ENCODE measurements at places on chromosomes 12 and 14.
A peak's percentile ranks its signal among the peaks of the same experiment; 100 is the strongest.

DNA sequence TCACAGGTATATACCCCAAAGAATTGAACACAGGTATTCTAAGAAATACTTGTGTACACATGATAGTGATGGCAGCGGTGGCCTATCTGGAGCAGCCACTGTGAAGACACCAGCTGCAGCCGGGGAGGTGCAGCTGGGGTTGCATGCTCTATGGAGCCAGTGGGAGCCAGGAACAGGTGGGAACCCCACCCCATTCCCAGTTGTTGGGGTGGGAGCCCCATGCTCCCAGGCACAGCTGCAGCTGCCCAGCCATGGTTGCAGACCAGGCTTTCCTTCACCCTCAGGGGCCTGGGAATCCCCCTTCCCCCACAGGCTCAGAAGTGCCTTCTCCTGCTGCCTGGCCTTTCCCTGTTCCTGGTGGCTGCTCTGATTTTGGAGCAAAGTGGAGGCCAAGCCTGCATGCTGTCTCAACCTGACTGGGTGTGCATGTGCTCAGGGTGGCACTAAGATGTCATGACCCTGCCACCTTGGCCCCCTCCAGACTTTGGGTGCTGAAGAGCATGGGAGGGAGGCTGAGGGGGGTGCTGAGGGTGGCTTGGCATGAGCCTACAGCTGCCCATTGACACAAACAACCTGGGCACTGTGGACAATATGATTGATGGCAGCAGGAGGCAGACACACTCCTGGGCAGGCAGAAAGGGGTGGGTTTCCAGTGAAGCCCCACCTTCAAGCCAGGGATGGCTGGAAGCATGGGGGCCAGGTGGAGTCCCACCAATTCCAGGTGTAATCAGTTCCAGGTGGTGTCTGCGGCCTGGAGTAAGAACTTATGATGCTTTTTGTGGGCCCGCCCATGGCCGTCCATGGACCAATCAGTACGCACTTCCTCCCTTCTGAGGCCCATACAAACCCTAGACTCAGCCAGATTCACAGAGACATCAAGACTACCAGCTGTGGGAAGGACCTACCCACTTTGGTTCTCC, 234.7 kb downstream of the ADGRD1 start:
- no peak for DNase-seq

GRCh38 chr12:4293966-4294505, 20.5 kb downstream of the CCND2 start:
- no peak for DNase-seq

DNA sequence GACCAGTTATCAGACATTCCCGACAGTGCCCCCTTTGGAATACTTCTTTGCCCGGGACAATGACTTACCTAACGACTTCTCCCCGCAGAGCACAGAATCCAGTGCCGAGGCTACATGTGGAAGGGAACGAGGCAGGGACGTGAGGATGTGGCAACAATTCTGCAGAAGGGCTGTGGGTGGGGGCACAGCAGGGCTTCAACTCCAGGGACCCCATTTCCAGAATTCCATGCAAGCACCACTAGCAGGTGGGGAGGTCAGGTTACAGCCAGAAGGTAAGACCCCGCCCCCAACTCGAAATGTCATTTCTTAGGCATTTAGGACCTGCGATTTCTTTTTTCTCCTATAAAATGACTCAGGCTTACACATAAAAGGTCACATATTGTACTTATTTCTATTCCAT, 207.9 kb downstream of the TMEM132C start:
- DNase-seq = no peak

- DNase-seq = no peak
Observed at GRCh38 chr14:91569301-91569700, 59.2 kb upstream of the PPP4R3A start.

DNA sequence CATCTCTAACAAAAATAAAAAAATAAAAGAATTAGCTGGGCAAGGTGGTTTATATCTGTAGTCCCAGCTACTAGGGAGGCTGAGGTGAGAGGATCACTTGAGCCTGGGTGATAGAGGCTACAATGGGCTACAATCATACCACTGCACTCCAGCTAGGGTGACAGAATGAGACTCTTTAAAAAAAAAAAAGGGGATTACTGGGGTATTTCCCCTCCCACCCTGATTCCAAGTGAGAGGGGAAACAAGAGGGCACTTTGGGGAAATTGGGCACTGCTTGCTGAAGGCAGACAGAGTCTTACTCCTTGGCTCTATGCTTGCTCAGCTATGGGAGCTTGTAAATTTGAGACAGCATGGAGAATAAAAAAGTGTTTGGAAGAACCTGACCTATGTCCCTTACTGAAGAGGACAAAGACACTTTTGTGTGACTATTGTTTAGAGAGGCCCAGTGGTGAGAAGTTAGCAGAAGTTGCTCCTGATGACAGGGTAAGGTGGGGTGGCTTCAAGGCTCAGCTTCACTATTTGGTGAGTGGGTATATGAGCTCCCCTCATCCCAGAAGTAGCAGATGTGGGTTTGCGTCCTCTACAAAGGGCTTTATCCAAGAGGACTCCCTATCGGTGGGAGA, 44.0 kb downstream of the KLRG1 start:
- DNase-seq = no peak

- no peak for DNase-seq
Observed at GRCh38 chr14:54226558-54226957, 170.2 kb upstream of the CDKN3 start.

- DNase-seq = no peak
Observed at GRCh38 chr12:82687021-82688011, 610 bp downstream of the TMTC2 start.

DNA sequence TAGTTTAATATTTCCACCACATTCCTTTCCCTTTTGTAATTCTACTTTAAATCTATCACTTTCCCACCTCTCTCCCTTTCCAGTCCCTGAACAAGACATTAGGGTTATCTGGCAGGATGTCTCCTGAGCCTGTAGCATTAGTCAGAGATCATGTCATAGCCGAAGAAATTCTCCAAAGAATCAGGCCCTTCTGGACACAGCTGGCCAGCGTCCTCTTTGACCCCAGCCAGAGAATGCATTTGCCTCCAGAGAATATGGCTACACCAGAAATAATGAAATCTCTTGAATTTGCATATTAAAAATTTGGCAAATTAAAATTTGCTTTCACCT, 56.7 kb downstream of the NTF3 start:
- DNase-seq = peak; percentile 67

DNA sequence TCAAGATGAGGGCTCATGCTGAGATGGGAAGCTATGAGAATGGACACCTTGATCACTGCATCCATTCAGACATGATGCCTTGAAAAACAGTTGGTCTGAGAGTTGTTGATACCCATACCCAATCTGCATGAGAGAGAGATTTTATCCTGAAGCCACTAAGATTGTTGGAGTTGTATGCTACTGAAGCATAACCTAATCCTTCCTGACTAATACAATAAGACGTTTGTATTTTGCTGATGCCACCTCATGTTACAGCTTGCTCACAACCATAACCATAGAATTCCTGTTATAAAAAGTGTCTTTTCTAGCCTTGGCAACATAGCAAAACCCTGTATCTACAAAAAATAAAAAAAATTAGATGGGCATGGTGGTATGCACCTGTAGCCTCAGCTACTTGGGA, 12.7 kb upstream of the SERPINA1 start:
- DNase-seq = no peak

DNA sequence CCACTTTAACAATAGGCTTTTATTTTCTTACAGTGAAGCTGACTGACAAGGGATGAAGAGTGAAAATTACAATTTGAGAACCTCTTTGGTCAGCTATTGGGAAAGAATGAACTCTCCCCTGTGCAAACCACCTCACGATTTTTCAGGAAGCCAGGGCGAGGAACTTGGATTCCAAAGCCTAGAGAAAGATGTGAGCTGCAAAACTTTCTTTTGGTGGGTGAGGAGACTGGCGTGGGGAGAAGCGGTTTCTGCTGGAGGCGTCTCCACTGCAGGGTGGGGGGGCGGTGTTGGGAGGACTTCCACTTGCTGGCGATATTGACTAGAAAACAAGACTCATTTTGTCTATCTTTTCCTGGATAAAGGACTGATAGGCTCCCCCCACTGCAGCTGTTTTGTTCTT, 59.3 kb upstream of the VRK1 start:
- no peak for DNase-seq

GRCh38 chr12:6039894-6040601, 84.4 kb downstream of the VWF start:
- peak; percentile 85 for DNase-seq

DNA sequence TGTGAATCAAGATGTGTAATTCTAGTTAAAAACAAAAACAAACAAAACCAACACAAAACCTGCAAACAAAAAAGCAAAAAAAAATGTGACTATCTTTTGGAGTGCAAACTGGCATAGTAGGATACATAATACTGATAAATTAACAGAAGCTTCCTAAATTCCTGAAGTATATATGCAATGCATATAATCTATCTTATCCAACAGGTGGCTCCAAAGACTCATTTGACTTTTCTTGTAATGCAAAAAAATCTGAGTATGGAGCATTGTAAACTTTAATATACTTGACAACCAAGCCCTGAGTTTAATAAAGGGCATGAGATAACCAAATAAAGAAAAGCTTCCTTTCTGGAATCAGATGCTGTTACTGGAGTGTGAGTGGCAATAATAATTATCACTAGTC, 1003.6 kb downstream of the FSCB start:
- no peak for DNase-seq

GRCh38 chr12:127383281-127383680, 883.7 kb upstream of the TMEM132C start:
- no peak for DNase-seq

DNA sequence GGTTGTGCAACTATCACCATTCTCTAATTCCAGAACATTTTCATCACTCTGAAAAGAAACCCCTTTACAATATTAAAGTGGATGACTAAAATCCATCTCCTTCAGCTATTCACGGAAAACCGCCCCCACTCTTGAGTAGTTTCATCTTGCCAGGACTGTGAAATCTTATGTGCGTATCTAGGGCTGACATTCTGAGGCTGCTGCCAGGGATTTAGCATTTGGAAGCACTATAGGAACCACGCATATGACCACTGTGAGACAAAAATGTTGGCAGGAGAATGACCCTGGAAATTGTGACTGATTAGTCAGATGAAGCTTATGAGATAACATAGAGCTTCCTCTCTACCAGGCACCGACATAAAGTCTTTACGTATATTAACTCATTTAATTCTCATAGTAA, 305.2 kb upstream of the PDE3A start:
- no peak for DNase-seq

DNA sequence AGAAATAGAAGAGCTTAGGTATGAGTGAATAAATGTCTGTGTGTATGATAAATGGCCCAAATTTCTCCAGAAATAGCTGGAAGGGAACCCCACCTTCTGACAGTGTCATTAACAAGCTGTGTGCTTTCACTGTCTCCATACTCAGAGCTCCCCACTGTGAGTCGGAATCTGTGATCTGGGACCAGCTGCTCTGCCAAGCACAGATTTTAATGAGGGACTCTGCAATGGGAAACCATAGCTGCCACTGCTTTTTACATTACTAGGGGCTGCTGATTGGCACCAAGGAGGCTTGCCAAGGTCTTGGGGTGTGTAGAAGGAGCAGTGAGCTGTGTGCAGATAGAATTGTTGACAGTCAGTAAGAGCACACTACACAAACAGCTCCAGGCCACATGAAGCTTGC, 244.2 kb upstream of the CCDC196 start:
- no peak for DNase-seq

DNA sequence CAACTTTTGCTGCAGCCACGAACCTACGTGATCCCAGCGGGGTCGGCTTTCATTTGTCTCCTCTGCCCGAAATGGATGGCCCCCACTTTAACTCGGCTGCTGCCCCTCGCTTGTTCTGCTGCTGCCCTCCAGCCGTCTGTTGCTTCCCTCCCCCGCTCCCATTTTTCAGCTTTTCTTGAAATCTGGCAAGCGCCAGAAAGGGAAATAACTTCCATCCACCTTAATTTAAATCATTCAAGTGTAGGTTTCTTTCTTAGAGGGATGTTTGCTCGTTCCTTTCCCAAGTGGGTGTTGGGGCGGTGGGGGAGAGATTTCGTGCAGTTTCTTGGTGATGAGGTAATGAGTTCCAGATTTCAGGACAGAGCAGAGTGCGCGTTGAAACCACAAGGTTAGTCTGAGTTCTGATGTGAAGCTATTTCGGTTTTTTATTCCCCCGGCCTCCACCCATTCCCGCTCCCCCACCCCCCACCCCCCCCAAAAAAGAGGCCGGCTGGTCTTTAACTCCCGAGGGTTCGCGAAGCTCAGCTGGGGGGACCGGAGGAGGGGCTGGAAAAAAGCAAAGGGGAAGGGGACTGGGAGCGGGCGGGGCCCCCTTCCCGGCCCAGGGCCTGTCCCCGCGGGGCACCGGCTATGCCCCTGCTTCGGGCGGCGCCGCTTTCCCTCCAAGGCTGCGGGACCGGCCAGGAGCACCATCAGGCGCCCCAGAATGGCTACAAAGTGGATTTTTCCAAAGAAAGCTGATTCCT, 2.2 kb upstream of the ZFP36L1 start:
- DNase-seq = peak; percentile 80

- DNase-seq = peak; percentile 73
Observed at GRCh38 chr14:92513204-92513965, at the start of gene RIN3. RIN3 (plus strand) TSS chr14:92513781; CDS start chr14:92513933, 152 bp downstream.

GRCh38 chr14:55599250-55599879, 19.4 kb downstream of the KTN1 start:
- DNase-seq = no peak

DNA sequence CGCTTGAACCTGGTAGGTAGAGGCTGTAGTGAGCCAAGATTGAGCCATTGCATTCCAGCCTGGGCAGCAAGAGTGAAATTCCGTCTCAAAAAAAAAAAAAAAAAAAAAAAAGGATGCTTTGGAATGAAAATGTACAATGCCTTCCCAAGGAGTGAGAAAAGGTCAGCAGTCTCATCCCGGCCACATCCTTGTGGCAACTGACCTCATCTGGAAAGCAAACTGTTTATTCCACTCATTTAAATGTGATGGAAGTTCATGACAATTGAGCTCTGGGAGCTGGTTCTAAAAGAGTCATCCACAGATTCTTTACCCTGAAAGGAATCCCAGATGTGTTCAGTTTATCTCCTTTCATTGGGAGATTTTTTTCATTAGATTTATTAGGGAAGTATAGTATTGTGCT, 19.4 kb upstream of the LIMA1 start:
- DNase-seq = peak; percentile 80

DNA sequence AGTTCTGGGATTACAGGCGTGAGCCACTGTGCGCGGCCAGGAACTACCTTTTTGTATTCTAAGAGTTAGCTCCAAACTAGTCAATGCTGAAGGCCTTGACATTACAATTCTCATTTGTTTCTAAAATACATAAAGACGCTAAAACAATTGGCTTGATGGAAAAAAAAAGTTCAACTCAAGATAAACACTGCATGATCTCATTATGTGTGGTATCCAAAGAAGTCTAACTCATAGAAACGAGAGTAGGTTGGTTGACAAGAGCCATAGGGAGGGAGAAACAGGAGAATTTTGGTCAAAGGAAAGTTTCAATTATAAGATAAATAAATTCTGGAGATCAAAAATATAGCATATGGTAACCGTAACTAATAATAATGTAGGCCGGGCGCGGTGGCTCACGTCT, 20.0 kb upstream of the RNF34 start:
- no peak for DNase-seq

DNA sequence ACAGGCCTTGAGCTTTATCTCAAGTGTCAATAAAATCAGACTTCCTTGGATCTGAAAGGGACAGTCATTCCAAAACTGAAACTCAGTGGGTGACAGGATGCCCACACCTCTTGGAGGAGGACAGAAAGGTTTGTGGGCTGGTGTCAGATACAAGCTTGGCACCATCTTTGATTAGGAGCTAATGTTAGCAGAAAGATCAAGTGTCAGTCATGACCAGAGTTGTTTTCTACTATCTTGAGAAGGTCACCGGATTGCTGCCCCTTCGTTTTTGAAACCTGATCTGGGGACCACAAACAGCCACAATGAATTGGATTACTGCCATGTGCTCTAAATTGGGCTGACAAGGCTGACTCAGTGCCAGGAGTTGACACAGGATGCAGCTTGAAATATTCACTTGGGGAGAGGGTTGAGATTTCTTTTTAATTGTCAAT, 88.3 kb downstream of the OTOGL start:
- no peak for DNase-seq
